ENCODE measurements at places on chromosomes 4 and X.

DNA sequence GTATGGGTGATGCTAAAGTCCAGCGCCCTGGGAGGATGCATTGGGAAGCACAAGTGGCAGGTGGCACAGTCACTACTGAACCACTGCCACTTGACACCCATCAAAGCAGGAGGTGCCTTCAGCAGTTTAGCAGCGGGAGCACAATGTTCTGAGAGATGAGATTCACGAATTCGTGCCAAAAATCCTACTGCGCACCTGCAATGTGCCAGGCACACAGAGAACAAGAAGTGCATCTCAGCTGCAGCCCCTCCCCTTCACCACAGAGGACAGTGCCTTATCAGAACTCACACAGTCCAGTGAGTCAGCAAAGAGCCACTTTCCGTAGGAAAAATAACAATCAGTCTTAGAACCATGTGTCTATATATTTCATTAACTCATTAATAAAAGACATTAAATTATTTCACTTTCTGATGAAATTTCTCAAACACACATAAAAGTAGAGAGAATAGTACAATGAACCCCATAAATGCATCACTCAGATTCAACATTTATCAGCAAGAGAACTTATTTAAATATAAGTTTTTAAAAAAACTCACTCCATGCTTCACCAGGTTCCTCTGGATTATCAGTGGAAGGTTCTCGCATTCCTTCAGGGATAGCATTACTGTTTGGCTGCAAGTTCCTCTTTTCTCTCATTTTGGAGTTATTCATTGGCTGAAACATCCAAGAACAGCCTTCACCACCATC lies 47.0 kb downstream of the BEND2 start:
- no peak for DNase-seq

- no peak for DNase-seq
These were observed 2.9 kb upstream of the NWD2 start for GRCh38 chr4:37241647-37242046.

GRCh38 chr4:144611850-144612249 lies 34.1 kb upstream of the HHIP start:
- DNase-seq: no peak

DNA sequence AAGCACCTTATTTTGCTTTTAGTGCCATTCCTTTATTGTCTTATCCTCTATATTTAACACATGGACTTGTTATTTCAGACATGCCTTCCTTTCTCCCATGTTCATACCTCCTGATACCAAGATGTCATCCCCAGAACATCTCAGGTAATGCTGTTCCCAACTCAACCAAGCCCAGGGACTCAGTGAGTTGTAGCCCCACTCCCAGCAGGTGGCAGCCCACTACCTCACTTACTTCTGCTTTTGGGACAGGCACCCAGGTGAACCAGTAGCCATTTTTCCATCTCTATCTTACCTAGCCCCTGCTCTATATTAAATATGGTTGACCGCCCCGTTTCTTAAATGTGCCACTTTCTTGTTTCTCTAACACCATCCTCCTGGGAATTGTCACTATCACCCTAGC lies 199.0 kb downstream of the DCHS2 start:
- DNase-seq: no peak

GRCh38 chr4:25842229-25842845 lies 20.5 kb downstream of the SEL1L3 start:
- no peak for DNase-seq

DNA sequence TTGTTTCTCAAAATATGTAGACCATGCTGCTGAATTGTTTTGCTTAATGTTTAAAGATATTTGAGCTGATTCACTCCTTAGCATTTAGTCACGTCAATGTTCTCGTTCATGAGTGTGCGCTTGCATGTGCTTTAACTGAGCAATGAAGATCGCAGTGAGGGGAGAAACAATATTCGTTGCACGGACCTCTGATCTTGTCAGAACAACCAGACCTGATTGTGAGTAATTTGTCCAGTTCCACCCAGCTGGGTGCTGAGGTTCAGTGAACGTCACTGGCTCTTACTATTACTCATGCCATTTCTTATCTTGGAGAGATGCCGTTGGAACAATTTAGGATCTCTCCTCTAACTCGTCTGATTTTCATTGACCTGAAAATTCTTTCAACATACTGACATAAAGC lies 15.0 kb upstream of the PRKX start:
- DNase-seq: no peak

GRCh38 chr4:164977243-164978164 lies at the start of gene TRIM61:
TSS of gene TRIM61 (minus strand) at chr4:164977657. CDS start at chr4:164970002, 7,655 bp downstream.
- DNase-seq: peak; percentile 30

GRCh38 chr4:96952610-96953009 lies 1112.7 kb downstream of the PDHA2 start:
- DNase-seq: no peak

GRCh38 chr4:44738615-44739014 lies 12.3 kb upstream of the GNPDA2 start:
- DNase-seq: no peak

- no peak for DNase-seq
These were observed 73.5 kb downstream of the HS3ST1 start for GRCh38 chr4:11355226-11355625.

GRCh38 chr4:86004030-86004429 lies 355.8 kb downstream of the MAPK10 start:
- no peak for DNase-seq

GRCh38 chrX:123881330-123881729 lies 21.5 kb downstream of the XIAP start:
- no peak for DNase-seq

GRCh38 chrX:6012357-6012756 lies 216.3 kb downstream of the NLGN4X start:
- DNase-seq: no peak

DNA sequence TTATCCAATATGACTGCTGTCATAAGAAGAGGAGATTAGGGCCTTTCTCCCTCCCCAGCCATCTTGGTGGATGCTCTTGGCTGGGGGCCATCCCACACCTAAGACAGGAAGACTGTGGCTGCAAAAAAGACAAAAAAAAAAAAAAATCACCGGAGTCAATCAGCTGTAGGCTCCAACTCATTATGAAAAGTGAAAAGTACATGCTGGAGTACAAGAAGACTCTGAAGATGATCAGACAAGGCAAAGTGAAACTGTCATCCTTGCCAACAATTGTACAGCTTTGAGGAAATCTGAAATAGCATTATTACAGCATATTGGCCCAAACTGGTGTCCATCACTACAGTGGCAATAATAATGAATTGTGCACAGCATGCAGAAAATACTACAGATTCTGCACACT lies 5.2 kb downstream of the EGFL6 start:
- DNase-seq: no peak

GRCh38 chrX:37867536-37868153 lies 20.3 kb upstream of the DYNLT3 start:
- no peak for DNase-seq

GRCh38 chrX:49002091-49002935 lies at the start of gene GRIPAP1:
TSS of gene GRIPAP1 (minus strand) at chrX:49002264. CDS start at chrX:49002229, 35 bp downstream.
- peak; percentile 44 for DNase-seq

DNA sequence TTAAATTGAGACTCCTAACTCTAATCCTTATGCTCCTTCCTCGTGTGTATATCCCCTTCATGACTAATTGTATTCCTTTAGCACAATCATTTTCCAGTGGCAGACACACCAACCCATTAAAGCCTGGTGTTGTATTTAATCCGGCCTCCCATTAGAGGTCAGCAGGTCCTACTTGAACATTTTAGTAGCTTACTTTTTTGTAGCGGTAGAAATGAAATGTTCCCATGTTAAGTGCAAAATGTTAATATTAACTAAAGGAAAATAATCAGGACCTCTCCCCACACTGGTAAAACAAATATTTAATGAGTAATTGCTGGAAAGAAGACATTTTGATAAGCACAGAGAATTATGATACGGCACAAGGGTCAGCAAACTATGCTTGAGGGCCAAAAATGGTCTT lies 3.4 kb downstream of the RAB33B start:
- no peak for DNase-seq

- peak; percentile 37 for DNase-seq
These were observed 725 bp downstream of the FAM120C start for GRCh38 chrX:54182194-54182863.

- DNase-seq: no peak
These were observed 1028.8 kb downstream of the GLUD2 start for GRCh38 chrX:122076241-122076640.

DNA sequence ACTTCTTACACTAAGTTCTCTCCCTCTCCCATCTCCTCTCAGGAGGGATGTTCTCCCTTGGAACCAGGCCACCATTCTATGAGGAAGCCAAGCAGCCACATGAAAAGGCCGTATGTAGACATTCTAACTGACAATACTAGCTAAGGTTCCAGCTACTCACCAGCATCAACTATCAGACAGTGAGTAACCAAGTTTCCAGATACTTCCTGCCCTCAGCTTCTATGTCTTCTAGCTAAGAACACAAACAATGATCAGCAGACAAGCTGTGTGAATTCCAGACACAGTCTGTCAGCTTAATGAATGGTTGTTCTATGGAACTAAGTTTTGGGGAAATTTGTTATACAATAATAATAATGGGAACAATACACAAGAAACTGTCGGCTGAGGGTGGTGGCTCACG lies 50.8 kb downstream of the SMIM14 start:
- no peak for DNase-seq
